GF-D8 (cell line): ENCODE measurements at places on chromosomes 16 and 17.
A peak's percentile ranks its signal among the peaks of the same experiment; 100 is the strongest.

DNA sequence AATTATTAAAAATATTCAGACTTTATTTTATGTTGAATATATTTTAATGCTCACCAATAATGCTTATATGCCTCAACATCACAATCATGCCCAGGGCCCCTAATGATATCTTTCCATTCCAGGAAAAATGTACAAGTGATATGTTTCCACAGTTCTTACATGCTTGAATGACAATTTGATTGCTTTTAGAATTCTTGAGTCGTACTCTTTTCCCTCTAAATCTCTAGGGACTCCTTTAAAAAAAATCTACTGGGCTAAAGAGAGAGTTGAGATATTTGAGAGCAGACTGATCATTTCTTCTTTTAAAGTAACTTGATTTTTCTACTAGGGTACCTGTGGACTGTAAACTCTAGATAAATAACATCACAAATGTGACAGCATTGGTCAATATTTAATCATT, 18.2 kb upstream of the HLF start:
- no peak for DNase-seq

DNA sequence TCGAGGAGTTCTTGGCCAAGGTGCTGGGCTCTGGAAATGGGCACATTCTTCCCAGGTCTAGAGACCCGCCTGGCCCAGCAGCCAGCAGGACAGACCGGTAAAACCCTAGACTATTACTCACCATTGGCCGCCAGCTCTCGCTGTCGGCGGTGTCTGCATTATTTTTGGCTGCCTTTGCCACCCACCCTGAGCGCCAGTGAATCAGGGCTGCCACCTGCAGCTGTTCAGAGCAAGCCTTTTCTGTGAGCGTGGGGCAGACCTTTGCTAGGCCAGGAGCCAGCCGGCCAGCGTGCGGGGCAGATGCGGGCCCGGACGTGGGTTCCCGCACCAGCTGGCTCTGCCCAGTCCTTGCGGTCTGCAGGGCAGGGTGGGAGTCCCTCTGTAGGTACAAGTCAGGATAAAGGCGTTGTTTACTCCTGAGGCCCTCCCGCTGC, 15.8 kb upstream of the CLEC18A start:
- DNase-seq, result no peak

DNA sequence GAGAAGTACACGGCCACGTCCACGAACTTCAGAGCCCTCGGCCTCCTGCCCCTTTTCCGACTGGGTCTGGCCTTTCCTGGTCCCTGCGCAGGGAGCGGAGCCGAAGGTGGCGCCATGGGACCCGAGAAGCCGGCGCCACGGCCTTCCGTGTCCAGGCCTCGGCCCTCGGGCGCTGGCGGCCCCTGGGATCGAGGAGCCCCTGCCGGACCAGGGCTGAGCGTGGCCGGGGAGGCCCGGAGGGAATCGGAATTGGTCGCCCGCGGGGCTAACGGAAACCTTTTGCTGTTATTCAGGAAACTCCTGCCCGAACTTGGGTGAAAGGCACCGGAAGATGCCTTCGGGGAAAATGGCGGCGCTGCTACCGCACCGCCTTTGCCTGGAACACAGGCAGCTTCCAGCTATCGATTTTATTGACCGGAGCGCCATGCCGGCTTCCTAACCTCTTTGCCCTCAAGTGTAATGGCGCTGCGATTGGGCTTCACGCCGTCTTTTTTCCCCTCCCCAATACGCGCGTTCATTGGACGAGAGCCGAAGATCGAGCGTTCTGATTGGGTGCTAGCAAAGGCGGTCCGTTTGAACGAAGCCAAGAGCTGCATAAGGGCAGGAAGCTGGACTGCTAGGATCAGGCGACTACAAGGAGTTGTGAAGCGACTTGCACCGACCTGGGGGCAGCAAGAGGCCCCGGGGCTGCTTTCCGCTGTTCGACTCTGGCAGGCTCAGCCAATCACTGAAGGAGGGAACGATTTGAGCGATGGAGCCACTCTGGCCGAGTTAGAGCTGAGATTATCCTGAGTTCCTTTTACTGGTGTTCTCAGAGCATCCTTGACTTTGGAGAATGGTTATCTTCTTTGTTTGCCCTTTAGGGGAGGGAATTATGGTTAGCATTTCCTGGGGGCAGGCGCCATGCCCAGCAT, at the start of gene ZNF689:
ZNF689 (minus strand) TSS at position 464 of the 914 bp plus-strand sequence; CDS start at position 116, 348 bp downstream.
- peak; percentile 90 for DNase-seq

GRCh38 chr16:4696172-4696904, 3.0 kb downstream of the NUDT16L1 start:
- no peak for DNase-seq

GRCh38 chr17:19413761-19414160, 2.7 kb downstream of the RNF112 start:
- DNase-seq, result no peak

GRCh38 chr17:81277421-81277820, 17.7 kb downstream of the SLC38A10 start:
- no peak for DNase-seq

- DNase-seq, result no peak
Measured at GRCh38 chr16:5502467-5502869, 404.9 kb upstream of the EEF2KMT start.

DNA sequence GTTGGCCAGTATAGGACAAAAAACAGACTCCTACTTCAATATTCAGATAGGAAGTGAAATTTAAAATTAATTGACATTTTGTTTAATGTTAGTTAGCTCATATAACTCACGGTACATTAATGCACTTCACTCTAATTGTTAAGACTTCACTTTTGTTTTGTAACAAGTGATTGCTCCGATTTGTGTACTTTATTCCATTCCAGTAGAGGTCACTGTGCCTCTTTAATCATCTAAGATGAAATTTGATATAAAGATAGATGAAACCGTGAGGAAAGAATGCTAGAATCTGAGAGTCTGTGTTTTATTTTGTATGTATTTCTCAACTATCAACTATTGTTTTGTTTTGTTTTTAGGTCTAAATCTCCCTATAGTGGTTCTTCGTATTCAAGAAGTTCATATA, 29.0 kb downstream of the RBBP6 start:
- no peak for DNase-seq

- DNase-seq, result no peak
Measured at GRCh38 chr16:79272141-79272577, 328.4 kb downstream of the MAF start.

DNA sequence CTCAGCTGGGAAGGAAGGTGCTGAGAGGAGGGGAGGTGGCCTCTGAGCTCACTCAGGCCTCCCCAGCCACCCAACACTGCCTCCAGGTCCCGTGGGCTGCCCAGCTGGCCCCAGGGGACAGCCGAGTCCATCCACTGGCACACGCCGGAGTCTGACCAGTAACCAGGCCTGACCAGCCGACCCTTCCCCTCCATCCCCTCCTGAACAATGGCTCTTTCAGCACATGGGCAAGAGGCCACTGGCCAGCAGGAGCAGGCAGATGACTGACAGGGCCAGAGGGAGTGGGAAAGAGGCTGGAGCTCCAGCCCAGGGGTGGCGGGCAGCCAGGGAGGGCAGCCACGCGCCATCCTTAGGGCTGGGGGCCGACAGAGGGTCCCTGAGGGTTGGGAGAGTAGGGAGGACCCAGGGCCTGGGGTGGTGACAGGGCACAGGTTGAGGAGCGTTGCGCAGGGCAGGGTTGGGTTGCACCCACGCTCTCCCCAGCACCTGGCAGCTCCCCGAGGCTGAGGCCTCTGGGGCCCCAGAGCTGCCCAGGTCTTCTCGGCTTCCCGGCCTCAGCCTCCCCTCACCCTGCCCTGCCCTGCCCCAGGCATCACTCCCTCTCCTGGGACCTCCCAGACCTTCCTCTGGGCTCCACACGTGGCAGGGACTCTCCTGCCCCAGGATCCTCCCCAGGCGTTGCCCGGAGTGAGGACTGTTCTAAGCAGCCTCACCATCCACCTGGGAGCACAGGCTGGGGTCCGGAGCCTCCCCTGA, 20.2 kb upstream of the SLC38A10 start:
- DNase-seq, result no peak

DNA sequence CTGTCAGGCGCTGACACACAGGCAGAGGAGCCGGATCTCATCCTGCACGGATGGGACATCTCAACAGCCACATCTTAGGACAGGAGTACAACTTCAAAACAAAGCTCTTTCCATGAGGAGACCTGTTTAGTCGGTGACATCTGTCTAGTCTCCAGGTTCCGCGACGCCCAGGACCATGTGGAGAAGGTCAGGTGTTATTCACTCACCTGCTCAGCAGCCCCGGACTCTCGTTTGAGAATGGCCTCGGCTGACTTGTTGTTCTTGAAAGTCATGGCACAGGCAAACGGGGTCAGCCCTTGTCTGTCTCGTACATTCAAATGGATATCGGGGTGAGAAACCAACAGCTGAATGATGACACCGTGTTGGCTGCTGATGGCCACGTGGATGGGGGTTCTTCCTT, 35.7 kb downstream of the CYB5D2 start:
- no peak for DNase-seq

GRCh38 chr17:49582789-49583188, 7.1 kb downstream of the NXPH3 start:
- DNase-seq, result no peak

- no peak for DNase-seq
Measured at GRCh38 chr16:66988197-66988788, at the start of gene CES4A. Gene CES4A, plus strand, starts transcription at chr16:66988589. Its CDS starts 184 bp downstream, at chr16:66988773.

GRCh38 chr16:27326738-27327585, 13.2 kb downstream of the IL4R start:
- peak; percentile 95 for DNase-seq

DNA sequence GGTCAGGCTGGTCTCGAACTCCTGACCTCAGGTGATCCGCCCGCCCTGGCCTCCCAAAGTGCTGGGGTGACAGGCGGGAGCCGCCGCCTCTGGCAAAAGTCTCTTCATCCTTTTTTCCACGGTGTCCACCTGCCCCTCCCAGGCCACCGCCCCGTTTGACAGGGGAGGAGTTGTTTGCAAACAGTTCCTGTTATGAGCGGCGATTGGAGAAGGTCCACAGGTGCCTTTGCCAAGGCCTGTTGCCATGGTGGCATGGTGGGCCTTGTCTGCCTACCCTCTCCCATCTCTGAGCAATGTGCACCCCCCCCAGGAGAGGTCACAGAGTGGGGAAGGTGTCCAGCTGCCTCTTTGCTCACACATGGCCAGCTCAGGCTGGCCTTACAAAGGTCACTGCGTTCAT, 16.0 kb upstream of the RAP1GAP2 start:
- DNase-seq, result no peak

- no peak for DNase-seq
Measured at GRCh38 chr17:47686664-47687327, 7.2 kb upstream of the TBKBP1 start.

- DNase-seq, result no peak
Measured at GRCh38 chr17:17866897-17867296, 30.1 kb upstream of the SREBF1 start.

- DNase-seq, result no peak
Measured at GRCh38 chr17:32279891-32280716, 14.5 kb downstream of the RHBDL3 start.

- no peak for DNase-seq
Measured at GRCh38 chr16:68202091-68202519, 33.8 kb downstream of the ESRP2 start.

DNA sequence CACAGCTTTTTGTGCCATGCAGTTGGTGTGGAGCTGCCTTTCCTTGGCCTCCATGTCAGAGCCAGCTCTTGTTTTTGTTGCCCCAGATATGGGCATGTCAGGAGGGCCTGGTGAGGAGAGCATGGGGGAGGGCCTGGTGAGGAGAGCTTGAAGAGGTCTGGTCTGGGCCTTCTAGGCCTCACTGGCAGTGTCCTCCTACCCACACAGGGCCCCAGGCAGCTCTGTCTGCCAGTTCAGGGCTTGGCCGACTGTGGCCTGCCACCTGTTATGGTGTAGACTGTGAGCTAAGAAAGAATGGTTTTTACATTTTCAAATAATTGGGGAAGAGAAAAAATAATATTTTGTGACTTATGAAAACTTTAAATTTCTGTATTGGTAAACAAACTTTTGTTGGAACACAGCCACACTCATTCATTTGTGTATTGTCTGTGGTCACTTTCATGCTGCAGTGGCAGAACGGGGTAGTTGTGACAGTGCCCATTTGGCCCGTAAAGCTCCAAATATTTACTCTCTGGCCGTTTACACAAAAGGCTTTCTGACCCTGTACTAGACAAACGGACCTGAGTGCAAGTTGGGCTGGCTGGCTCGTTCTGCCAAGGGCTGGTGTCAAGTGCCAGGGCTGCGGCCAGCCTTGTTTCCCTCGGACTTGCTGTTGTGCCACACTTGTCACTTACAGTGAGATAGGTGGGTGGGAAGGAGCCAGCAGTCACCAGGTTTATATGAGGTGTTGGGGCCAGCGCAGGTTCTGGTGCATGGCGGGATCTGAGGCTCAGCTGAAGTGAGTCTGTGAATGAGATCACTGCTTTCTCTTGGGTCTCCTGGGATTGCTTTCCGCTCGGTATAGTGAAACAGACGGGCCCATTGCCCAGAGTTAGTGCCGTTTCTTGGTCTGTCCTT, 18.2 kb downstream of the PGS1 start:
- DNase-seq, result no peak

- no peak for DNase-seq
Measured at GRCh38 chr16:88940862-88941817, 35.9 kb downstream of the CBFA2T3 start.

GRCh38 chr17:31408586-31408985, 17.1 kb downstream of the RAB11FIP4 start:
- DNase-seq, result no peak

DNA sequence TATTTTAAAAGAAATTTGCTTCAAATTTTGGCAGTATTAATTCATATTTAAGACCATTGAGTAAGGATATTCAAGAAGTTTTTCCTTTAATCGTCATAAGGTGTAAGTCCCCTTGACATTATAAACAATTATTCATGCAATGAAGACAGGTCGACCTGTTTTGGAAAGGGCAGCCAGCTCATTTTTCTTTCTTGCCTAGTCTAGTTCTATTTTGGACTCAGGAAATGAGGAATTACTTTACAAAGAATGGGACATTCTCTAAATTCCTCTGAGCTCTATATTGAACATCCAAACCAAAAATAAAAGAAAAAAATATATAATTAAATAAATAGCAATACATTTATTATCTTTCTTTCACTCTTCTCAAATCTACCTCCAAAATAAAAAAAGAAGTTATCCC, 595.6 kb upstream of the KIF2B start:
- no peak for DNase-seq

DNA sequence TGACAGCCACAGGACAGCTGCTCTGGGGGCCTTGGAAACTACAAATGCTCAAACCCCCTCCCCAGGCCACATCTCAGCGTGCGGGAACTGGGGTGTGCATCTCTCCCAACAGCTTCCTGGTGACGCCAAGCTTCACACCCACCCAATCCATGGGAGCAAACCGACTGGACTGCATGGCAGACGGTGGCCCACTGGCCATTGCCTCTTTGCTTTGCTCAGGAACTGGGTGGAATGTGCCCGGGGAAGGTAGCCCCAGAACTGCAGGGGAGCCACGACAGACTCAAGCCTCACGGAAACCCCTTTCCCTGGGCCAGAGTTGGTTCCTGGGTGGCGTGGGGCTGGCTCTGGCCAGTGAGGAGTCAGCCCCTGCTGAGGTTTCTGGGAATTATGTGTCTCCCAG, 5.2 kb upstream of the C16orf95 start:
- DNase-seq, result no peak
